ENCODE measurements at places on chromosomes 2 and 18.

DNA sequence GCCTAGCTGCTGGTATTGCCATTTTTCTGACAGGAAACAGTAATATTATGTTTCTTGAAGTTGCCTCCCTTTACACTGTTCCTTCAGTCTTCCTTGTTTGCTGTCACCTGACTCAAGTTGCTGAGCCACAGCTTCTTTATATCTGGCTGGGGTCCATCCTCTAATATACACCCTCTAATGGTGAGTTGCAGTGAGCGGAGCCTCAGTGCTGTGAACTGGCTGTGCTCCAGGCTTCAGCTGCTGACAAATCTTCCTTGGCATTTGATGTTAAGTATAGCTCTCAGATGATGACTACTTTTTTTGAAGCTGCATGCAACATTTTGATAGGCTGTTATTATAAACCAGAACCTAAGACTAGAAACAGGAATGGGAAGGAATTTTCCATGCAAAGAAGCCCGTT, 366.7 kb downstream of the NUP35 start:
- peak; percentile 50 for DNase-seq

GRCh38 chr18:49160079-49160930, 209.5 kb upstream of the SMAD7 start:
- no peak for DNase-seq

- DNase-seq, result no peak
Observed at GRCh38 chr2:216497382-216498069, 1.1 kb upstream of the RPL37A start.

DNA sequence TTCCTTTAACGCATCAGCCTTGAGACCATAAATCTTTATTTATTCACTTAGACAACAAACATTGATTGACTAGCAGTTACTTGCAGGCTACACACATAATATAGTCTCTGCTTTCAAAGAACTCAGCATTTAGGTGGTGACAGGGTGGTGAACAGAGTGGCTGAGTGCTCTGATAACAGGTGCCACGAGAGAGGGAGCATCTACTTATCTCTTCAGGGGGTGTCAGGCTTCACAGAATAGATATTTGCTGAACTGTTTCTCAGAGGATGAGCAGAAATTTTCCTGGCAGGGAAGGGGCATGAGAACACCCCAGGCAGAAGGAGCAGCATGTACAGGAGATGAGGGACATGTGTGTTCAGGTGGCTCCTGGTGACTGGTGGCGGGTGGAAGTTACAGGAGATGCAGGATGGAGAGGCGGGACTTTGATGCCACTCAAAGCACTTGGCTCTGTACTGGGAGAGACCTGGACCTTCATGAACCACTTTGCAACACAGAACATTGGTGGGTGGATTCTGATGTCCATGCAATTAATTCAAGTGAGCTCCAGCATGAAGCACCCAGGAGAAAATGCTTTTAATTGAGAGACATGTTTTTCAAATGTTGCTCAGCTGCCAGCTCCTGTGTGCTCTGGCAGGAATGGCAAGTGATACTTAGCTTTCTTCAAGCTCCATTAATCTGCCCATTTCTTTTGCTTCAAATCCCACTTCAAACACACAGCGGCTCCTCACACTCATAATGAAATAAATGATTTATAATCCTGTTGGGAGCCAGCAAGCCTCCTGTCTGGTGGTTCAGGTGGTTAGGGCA, 248.9 kb downstream of the MYCN start:
- DNase-seq, result no peak

GRCh38 chr2:3176071-3176868, 201.3 kb downstream of the EIPR1 start:
- DNase-seq, result no peak

- DNase-seq, result no peak
Observed at GRCh38 chr2:10901160-10901939, 10.4 kb upstream of the KCNF1 start.
